ENCODE measurements at places on chromosomes 13 and 19. TPM values are rescaled to one million over a fixed set of nuclear protein-coding genes. Genes with fewer than 3 reads are reported as not detected.

The ONECUT3 gene
- not detected for total RNA-seq

The COG3 gene
- total RNA-seq: 41.4 TPM

The ZNF221 gene
- total RNA-seq: 8.7 TPM

The CYP2S1 gene
- 0.22 TPM for total RNA-seq

The MBD3L2 gene
- not detected for total RNA-seq

The HSPB6 gene
- total RNA-seq: 49.6 TPM

The CGB7 gene
- total RNA-seq: 0.22 TPM

The DACT3 gene
- total RNA-seq: 6.2 TPM

The TMEM255B gene
- total RNA-seq: 1.3 TPM

The RFPL4AL1 gene
- total RNA-seq: not detected

The TINCR gene
- 0.22 TPM for total RNA-seq

The KCNN4 gene
- total RNA-seq: 1.3 TPM

The CLEC4G gene
- not detected for total RNA-seq

The P2RY11 gene
- total RNA-seq: 3.9 TPM

The CAPN12 gene
- not detected for total RNA-seq

The ZFR2 gene
- total RNA-seq: not detected

The CALR3 gene
- not detected for total RNA-seq

The AMER2 gene
- not detected for total RNA-seq

The FPR3 gene
- total RNA-seq: not detected

The RASL11A gene
- 18.8 TPM for total RNA-seq

The KLK11 gene
- total RNA-seq: not detected

The FREM2 gene
- under 0.01 TPM for total RNA-seq

The PSMC4 gene
- total RNA-seq: 166 TPM

The DAND5 gene
- total RNA-seq: not detected

The MEIS3 gene
- total RNA-seq: 99.3 TPM

The STOML3 gene
- not detected for total RNA-seq

The ARL11 gene
- total RNA-seq: not detected

The C19orf67 gene
- not detected for total RNA-seq

The FFAR1 gene
- not detected for total RNA-seq

The TEX101 gene
- total RNA-seq: not detected

The ZNF471 gene
- total RNA-seq: 2.3 TPM

The ARHGAP33 gene
- total RNA-seq: 11.7 TPM

The TYROBP gene
- total RNA-seq: not detected

The TNFAIP8L1 gene
- 6.5 TPM for total RNA-seq

The SYNE4 gene
- total RNA-seq: not detected

The EDNRB gene
- total RNA-seq: 9.7 TPM

The URAD gene
- not detected for total RNA-seq

The CYP4F2 gene
- not detected for total RNA-seq

The PTPRS gene
- total RNA-seq: 117 TPM

The CAB39L gene
- total RNA-seq: 7.0 TPM

All from uterine smooth muscle cell (primary cell).